Erythroblast (primary cell): ENCODE measurements at places on chromosomes 5 and 9.

DNA sequence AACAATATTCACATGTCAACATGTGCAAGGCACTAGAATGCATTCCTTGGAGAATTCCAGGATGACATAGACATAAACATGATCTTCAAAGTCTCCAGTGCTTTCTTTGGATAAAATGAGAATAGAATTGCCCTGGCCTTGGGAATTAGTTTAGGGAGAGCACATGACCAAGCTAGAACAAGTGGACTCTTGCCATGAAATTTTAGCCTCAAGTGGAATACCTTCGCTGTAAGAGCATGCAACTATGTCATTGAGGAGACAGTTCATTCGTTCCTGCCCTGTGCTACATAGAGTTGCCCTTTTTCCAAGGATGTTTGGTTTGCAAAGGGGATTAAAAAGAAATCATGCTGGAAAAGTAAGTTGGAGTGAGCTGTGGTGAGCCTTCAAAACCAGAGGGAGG lies 42.7 kb downstream of the ZFAND5 start:
- DNase-seq, result no peak

GRCh38 chr9:104961701-104962359 lies 33.9 kb upstream of the ABCA1 start:
- no peak for DNase-seq

DNA sequence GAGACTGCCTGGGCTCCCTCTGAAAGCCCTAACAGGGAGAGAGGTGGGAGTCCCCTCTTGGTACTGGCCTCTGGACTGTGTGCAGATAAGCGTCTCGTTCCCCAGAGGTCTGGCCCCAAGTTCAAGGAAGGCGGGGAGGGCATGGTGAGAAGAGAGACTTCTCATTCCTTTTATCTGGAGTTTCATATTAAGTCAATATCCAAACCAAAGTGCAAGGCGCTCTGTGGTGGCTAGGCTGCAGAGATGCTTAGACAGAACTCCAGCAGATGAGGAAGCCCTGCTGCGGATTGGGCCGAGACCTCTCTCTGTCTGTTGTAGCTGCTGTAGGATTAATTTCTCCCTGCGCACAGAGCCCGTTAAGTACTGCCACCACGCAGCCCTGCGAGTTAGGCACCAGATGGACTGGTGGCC lies 16.0 kb downstream of the MVB12B start:
- DNase-seq, result no peak

DNA sequence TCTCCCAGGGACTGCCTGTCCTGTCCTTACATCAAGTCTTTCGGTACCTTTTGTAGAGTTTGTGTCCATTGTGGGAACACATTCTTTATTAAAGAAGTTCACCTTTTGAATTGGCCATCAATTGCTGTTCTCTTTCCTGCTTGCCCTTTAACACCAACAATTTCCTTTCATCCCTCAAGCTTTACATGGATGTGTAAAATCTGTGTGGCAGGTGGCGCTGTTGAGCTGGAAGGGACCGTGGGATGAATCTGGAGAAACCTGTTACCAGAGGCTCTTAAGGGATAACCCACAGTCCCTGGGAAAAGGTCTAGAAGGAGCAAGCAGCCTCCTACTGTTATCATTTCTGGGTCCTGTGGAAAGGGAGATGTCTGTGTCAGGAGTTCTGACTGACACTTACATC lies 7.9 kb upstream of the ZFP62 start:
- peak; percentile 70 for DNase-seq

DNA sequence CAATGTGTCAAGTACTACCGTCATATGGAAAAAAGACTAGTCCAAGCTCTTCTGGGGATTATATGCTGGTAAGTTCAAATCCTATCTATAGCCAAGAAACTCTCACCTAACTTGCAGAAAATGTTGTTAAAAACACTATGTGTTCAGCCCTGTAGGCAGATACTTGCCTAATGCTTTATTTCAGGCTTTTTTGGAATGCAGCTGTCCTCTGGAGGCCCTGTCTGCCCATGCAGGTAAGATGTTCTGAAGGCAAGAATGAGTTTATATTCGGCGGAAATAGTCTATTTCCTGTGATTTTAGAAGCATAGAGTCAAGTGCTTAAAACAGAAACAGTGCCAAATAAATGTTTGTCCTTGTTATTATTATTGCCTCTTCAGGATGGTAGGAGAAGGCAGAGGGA lies 34.3 kb upstream of the PPP2R2B start:
- DNase-seq, result no peak

GRCh38 chr5:32342656-32343055 lies 29.9 kb upstream of the MTMR12 start:
- DNase-seq, result no peak

GRCh38 chr5:55582256-55582655 lies 47.5 kb upstream of the PLPP1 start:
- no peak for DNase-seq

- no peak for DNase-seq
Observed at GRCh38 chr5:76696251-76696650, 19.7 kb upstream of the F2R start.

DNA sequence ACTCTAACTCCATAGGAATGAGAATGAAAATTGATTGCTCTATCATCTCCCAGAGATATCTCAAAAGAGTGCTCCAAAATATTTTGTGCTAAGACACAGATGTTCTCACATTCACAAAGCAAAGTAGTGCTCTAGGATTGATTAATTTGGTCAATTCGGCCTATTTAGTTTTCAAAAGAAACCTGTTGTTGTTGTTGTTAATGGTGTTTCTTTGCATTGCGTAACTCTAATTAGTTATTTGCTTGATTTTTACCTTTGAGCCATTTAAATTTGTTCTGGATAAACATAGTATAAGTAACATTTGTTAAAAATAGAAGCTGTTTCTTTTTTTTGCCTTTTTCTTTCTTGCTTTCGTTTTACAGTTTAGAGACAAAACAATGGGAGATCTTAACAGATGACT lies 382.5 kb downstream of the CAAP1 start:
- no peak for DNase-seq

GRCh38 chr9:5920860-5921328 lies 30.2 kb downstream of the MLANA start:
- no peak for DNase-seq

DNA sequence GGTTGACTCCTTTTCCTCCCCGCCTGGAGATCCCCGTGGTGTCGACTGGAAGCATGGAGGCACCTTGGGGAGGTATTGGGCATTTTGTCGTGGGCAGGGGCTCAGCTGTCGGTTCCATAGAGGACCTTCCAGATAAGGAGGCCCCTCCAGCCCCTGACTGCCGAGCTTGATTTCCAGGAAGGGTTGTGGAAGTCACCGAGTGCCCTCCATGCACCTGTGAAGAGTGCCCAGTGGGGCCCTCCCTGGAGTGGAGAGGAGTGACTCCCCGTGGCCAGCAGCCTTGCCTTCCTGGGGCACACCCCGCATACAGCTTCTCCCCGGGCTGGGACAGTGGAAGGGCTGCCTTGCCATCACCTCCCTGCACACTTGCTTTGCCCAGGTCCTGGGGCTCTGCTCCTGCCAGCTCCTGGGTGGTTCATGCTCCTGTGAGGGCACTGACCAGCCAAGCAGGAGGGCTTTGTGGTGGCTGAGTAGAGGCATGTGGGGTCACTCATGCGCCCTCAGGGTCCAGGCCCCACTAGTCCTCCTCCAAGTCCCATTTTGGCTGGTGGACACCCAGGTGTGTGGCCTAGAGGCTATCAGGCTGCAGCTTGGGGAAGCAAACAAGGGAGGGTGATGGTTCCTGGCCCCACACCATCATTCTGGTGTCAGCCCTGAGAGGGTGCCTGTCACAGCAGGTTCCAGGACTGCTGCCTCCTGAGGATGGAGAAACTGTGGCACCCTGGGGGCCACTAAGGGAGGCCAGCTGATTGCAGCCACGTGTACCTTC lies 133.0 kb downstream of the WNK2 start:
- no peak for DNase-seq

DNA sequence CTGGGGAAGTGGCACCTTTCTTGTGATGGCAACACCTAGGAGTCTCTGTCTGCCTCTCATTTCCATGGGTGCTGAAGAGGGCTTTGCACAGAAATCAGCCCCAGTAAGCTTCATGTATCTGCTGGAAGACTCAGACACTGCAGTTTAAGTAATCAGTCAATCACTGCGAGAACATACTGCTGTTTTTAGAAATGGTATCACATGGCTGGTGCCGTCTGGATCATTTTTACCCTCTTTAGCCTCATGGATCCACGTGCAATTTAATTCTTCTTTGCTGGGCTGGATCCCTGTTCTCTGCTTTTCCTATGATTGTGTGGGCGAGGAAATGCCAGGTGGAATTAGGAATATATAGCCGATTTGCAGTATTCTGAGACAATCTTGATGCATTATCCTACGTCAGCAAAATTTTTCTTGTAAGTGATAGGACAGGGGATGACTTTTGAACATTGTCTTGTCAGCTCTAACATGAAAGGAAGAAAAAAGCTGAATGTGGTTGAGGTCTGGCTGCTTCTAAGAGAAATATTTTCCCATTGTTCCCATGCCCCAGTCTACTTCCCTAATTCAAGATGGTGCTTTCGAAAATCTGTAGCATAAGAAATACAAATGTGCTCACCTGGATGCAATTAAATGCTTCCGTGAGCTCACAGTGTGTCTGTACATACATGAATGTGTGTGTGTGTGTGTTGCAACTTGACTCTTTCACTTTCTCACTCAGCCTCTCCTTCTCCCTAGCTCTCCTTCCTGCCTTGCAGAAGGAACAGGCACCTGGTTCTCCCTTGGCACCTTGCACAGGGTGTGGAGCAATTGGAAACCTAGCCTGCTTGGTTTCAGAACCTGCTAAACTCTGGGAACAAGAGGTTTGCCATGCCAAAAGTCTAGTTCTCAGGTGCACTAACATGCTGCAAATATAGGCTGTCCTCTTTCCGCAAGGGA lies 281.6 kb downstream of the NTRK2 start:
- no peak for DNase-seq

- DNase-seq, result no peak
Observed at GRCh38 chr9:93380410-93381060, 71.0 kb upstream of the FAM120A start.

DNA sequence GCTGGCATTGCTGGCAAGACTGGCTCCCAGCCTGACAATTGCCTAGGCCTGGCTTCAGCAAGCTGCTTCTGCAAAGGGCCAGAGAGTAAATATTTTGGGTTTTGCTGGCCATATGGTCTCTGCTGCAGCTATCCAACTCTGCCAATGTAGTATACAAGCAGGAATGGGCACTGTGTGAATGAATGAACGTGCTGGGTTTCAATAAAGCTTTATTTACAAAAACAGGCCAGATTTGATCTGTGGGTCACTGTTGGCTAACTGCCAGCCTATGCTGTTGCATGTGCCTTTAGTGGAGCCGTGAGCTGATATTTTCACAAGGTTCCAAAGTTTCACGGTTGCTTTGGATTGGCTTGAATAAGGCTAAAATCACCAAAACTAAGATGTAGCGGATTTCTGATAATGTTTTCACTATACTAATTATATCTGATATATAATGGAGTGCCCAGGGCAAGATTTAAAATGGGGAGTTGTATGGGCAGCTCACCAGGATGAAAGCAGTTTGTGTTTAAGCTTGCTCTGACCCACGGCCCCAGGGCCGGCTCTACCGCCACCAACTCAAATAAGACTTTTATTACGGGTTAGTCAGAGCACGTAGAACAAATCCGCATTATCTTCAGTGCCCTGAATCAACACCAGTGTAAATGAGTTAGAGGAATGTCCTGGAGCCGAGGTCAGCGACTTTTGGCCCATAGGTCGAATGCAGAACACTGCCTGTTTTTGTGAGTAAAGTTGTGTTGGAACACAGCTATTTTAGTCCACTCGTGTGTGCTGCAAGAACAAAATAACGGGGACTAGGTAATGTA lies 98.6 kb upstream of the DAP start:
- DNase-seq, result no peak

DNA sequence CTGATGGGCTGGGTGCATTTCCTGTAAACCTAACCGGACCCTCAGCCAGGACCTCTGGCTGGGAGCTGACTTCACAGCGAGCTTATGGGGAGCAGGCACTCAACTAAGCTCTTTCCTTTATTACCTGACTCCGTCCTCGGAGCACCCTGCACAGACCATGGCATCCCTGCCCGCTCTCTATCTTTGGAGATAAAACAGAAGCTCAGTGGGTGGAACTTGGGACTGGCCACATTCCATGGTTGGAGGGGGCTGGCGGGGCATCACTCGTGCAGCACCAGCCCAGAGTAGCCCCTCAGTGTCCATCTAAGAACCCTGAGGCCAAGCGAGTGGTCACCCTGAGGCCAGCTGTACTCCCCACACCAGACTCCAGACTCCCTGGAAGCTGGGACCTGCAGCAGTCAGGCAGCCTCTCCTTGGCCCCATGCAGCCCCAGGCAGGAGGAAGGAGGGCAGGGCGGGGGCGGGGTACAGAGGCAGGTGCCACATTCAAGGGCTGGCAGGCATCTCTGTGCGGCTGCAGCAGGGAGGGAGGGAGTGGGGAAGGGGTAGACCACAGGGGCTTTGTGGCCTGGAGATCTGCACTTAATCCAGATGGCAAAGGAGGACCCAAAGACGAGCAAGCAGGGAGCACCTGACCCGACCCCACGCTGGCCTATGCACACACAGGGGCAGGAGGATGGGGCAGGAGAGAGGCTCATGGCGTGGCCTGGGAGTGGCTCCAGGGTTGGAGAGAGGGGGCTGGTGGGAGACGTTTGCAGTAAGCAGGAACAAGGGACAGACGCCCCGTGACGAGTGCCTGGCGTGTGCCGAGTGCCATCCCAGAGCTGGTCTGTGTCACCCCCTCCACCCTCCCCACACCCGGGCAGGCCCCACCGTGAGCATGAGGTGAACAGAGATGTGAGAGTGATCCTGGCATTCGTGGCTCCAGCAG lies 26.1 kb downstream of the GLT6D1 start:
- DNase-seq, result no peak

- DNase-seq, result no peak
Observed at GRCh38 chr9:100170556-100170955, 71.5 kb downstream of the INVS start.

GRCh38 chr9:115276621-115277020 lies 158.7 kb upstream of the TNC start:
- no peak for DNase-seq

DNA sequence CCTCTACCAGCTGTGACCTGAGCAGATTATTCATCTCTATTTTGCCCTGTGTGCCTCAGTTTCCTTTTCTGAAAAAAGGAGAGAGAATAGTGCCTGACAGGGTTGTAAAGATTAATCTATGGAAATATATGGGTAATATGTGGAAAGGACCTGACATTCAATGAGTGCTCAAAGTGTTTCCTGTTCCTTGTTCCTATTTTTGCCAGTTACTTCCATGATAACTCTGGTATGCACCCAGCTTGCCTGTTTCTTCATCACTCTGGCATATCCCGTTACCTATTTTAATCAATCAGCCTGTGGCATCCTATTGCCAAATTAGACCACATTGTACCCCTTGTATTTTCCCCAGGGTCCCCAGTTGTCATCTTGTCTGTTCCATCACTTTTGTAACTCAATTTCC lies 3.6 kb upstream of the ARAP3 start:
- DNase-seq, result no peak

- DNase-seq, result no peak
Observed at GRCh38 chr9:107994648-107995047, 505.1 kb upstream of the KLF4 start.

- DNase-seq, result no peak
Observed at GRCh38 chr5:150789943-150790611, 11.5 kb downstream of the SMIM3 start.
